ENCODE measurements at places on chromosomes 6 and 20. TPM values are rescaled to one million over a fixed set of nuclear protein-coding genes. Genes with fewer than 3 reads are reported as not detected.
A peak's percentile ranks its signal among the peaks of the same experiment; 100 is the strongest.

DNA sequence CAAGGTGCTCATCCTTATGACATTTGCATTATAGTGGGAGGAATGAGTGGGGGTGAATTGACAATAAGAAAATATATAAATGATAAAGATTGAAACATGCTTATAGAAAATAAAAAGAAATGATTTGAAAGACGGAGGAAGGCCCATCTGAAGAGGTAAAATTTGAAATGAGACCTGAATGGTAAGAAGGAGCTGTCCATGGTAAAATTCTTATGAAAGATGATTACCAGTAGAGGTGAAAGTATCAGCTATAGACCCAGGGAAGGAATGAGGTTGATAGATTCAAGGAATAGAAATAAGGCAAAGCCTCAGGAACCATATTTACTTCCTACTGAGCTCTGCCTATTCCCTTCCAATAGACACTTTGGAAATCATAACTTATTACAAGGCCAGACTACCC lies 149.7 kb downstream of the HTR1B start:
- no peak overlapping the region for H3K4me3 ChIP-seq
- no peak overlapping the region for H3K27ac ChIP-seq
- no peaks in the 10 kb centered on the region for H3K36me3 ChIP-seq
- no peaks in the 10 kb centered on the region for H3K27me3 ChIP-seq

DNA sequence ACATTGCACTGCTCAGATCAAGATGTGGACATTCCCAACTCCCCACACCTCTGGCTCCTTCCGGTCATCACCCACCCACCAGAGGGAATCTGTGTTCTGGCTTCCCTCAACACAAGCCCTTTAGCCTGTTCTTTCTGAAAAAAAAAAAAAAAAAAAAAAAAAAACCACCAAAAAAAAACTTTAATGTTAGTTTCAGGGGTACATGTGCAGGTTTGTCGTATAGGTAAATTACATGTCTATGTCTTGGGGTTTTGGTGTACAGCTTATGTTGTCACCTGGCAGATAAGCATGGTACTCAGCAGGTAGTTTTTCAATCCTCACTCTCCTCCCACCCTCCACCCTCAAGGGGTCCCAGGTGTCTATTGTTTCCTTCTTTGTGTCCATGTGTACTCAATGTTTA lies 135.8 kb upstream of the FOXA2 start:
- no peak overlapping the region for H3K27ac ChIP-seq
- H3K36me3 ChIP-seq, result no peaks in the 10 kb centered on the region
- DNase-seq, result no peak
- no peaks in the 10 kb centered on the region for H3K4me1 ChIP-seq
- no peak overlapping the region for H3K4me3 ChIP-seq

DNA sequence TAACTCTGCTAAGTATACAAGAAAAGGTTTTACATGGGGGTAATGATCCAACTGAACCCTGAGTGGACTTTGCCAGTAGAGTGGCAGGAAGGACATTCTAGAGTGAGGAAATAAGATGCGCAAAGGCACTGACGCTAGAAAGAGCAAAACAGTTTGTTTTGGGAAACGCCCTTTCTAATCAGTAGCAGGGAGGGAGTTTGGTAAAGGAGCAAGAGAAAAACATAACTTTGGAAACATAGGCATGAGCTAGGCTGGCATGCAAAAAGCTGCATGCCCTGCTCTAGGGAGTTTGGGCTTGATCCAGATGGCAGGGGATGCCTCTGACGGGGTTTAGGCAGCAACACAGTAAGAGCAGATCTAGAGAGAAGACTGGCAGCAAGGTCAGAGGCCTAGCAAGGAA lies 135.2 kb downstream of the DST start:
- H3K27ac ChIP-seq, result peak overlapping the region; percentile 82
- H3K27me3 ChIP-seq, result no peaks in the 10 kb centered on the region
- H3K4me3 ChIP-seq, result no peak overlapping the region
- peaks cover 22% of the 10 kb centered on the region for H3K36me3 ChIP-seq

DNA sequence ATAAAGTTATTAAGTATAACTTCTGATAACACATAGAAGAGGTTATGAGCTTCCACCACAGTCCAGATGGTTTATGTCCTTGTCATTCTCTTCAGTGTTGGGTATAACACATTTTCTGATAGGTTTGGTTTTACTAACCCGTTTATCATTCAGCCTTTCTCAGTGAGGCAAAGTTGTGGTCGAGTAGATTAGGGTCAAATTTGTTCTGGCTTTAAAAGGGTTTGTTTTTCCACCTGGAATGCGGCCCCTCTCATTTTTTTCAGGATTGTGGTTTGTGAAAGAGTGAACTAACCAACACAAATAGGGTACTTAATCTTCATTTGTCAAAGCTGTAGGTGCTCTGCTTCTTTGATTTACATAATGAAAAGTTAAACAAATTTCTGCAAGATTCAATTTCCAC lies 204.2 kb upstream of the ASCC3 start:
- no peaks in the 10 kb centered on the region for H3K36me3 ChIP-seq
- DNase-seq, result no peak
- H3K27me3 ChIP-seq, result no peaks in the 10 kb centered on the region
- no peaks in the 10 kb centered on the region for H3K4me1 ChIP-seq

- peak overlapping the region; percentile 10 for H3K27ac ChIP-seq
- DNase-seq, result no peak
- peak overlapping the region; percentile 44 for H3K4me3 ChIP-seq
- no peaks in the 10 kb centered on the region for H3K27me3 ChIP-seq
- H3K36me3 ChIP-seq, result no peaks in the 10 kb centered on the region
Measured at GRCh38 chr20:53872081-53872541, 198.3 kb downstream of the BCAS1 start.

DNA sequence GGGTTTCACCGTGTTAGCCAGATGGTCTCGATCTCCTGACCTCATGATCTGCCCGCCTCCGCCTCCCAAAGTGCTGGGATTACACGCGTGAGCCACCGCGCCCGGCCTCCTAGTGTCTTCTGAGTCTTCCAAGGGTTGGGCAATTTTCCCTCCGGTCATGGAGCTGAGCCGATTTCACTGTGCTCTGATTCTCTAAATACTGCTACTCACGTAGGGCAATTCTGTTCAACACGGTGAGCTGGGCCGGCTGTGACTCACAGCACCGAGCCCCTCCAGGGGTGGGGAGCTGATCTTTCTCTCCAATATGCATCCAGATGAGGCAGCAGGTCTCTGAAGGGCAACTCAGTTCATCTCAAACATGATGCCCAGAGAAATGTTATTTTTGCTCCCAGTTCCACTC lies 71.6 kb upstream of the CD93 start:
- H3K36me3 ChIP-seq, result no peaks in the 10 kb centered on the region
- DNase-seq, result no peak
- peak overlapping the region; percentile 96 for H3K27ac ChIP-seq
- peaks cover 77% of the 10 kb centered on the region for H3K4me1 ChIP-seq

DNA sequence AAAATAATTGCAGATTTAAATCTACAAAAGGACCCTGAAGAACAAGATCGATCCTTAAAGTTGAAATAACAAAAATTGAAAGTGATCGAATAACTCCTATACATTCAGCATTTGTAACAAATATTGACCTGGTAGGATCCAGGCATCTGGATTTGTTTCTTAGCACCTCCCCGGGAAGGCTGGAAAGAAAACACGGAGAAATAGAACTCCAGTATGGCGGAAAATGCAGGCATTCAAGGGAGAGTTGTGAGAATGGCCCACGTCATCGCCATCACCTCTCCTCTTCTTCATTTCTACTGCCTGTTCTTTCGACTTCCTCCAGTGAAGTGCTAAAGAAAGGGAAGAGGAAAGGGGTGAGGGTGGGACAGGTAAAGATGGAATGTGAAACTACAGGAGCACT lies 242.3 kb upstream of the TFAP2D start:
- no peaks in the 10 kb centered on the region for H3K27me3 ChIP-seq
- H3K36me3 ChIP-seq, result no peaks in the 10 kb centered on the region
- H3K4me3 ChIP-seq, result no peak overlapping the region
- no peak overlapping the region for H3K27ac ChIP-seq
- no peak for DNase-seq

GRCh38 chr6:53335224-53335994 lies 13.3 kb downstream of the ELOVL5 start:
- no peak for DNase-seq
- no peak overlapping the region for H3K27ac ChIP-seq
- H3K36me3 ChIP-seq, result no peaks in the 10 kb centered on the region
- no peaks in the 10 kb centered on the region for H3K4me1 ChIP-seq
- H3K27me3 ChIP-seq, result no peaks in the 10 kb centered on the region

- H3K27me3 ChIP-seq, result no peaks in the 10 kb centered on the region
- H3K27ac ChIP-seq, result no peak overlapping the region
- H3K4me3 ChIP-seq, result no peak overlapping the region
- H3K4me1 ChIP-seq, result no peaks in the 10 kb centered on the region
Measured at GRCh38 chr20:20816969-20817755, 104.7 kb upstream of the RALGAPA2 start.

- no peaks in the 10 kb centered on the region for H3K27me3 ChIP-seq
- H3K4me3 ChIP-seq, result no peak overlapping the region
- H3K4me1 ChIP-seq, result peaks cover 8% of the 10 kb centered on the region
- H3K36me3 ChIP-seq, result no peaks in the 10 kb centered on the region
Measured at GRCh38 chr6:148364056-148364824, 21.6 kb downstream of the SASH1 start.

Gene ZHX3
- 53.3 TPM for total RNA-seq
